ENCODE measurements at places on chromosomes 7 and 10. TPM values are rescaled to one million over a fixed set of nuclear protein-coding genes. Genes with fewer than 3 reads are reported as not detected.

GRCh38 chr7:50214126-50214670 lies 90.3 kb upstream of the IKZF1 start:
- DNase-seq = no peak
- H3K27ac ChIP-seq = no peak overlapping the region
- H3K4me1 ChIP-seq = no peaks in the 10 kb centered on the region
- no peaks in the 10 kb centered on the region for H3K36me3 ChIP-seq
- H3K4me3 ChIP-seq = no peak overlapping the region

DNA sequence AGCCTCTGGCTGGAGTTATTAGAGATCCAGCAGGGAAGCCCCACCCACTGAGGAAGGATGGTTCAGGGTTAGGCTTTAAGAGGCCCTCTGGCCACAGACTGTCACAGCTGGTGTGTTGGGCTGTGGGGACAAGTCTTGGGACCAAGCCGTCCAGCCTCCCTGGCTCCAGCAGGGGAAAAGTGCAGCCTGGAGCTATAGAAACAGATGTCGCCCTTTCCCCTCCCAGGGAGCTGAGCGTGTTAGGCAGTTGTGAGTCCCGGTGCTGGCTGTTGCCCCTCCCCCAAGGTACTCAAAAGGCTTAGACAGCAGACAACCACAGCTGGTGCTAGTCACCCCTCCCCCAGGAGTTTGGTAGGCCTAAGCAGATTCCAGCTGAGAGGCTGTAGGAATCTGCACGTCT lies 143.4 kb downstream of the TMEM168 start:
- H3K27ac ChIP-seq = no peak overlapping the region
- no peak for DNase-seq
- H3K36me3 ChIP-seq = no peaks in the 10 kb centered on the region
- no peaks in the 10 kb centered on the region for H3K27me3 ChIP-seq

DNA sequence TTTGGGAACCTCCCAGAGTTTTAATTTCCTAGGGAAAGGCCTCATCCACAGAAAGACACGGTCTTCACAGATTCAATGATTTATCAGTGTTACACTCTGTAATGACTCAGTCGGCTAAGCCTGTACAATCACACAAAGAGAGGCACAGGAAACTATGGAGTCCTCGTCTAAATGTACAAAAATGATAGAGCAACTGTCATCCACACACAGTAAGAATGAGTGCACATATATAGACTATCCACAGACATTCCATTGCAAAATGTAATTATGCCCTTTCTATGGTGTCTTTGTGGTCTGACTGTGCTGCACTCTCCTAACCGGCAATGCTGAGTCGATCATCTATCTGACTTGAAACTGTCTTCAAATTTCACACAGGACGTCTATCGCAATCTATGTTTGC lies 3.5 kb upstream of the NAMPT start:
- no peaks in the 10 kb centered on the region for H3K27me3 ChIP-seq
- no peaks in the 10 kb centered on the region for H3K36me3 ChIP-seq

DNA sequence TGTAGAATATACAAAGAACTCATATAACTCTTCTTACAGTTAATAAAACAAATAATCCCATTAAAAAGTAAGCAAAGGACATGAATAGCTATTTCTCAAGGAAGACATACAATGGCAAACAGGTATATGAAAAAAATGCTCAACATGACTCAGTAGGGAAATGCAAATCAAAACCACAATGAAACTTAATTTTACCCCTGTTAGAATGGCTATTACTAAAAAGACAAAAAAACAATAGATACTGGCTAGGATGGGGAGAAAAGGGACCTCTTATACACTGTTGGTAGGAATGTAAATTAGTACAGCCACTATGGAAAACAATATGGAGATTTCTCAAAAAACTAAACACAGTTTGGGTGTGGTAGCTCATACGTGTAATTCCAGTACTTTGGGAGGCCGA lies 37.8 kb downstream of the HERPUD2 start:
- H3K36me3 ChIP-seq = peaks cover 26% of the 10 kb centered on the region
- DNase-seq = no peak
- H3K4me1 ChIP-seq = no peaks in the 10 kb centered on the region
- H3K4me3 ChIP-seq = no peak overlapping the region
- no peaks in the 10 kb centered on the region for H3K27me3 ChIP-seq

DNA sequence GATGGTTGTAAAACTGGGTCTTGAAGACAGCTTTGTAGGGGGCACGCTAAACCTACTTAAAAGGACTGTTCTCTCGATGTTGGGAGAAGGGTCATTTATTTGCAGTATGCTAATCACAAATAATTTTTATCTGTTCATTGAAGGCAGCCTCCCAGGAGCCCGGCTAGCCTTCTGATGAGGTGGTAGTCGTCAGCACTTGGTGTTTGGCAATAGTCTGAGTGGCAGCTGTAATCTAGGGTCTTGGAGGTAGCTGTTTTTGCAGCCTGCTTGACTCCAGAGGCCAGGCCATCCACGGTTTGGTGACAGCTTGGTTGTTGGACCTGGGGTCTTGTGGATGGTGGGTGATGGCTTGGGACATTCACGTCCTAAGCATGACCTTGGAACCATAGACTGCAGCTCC lies 2.2 kb downstream of the GTF2IRD1 start:
- no peaks in the 10 kb centered on the region for H3K36me3 ChIP-seq
- DNase-seq = peak; percentile 69
- H3K27me3 ChIP-seq = no peaks in the 10 kb centered on the region

- no peak overlapping the region for H3K4me3 ChIP-seq
- no peak for DNase-seq
- H3K36me3 ChIP-seq = no peaks in the 10 kb centered on the region
- H3K27me3 ChIP-seq = peaks cover 4% of the 10 kb centered on the region
- no peaks in the 10 kb centered on the region for H3K4me1 ChIP-seq
Measured at GRCh38 chr10:131790021-131790420, 110.8 kb upstream of the PPP2R2D start.

GRCh38 chr7:102008535-102009262 lies 191.3 kb downstream of the CUX1 start:
- H3K4me1 ChIP-seq = no peaks in the 10 kb centered on the region
- H3K27me3 ChIP-seq = no peaks in the 10 kb centered on the region
- H3K4me3 ChIP-seq = no peak overlapping the region
- no peak for DNase-seq
- H3K27ac ChIP-seq = no peak overlapping the region

- no peak for DNase-seq
- no peaks in the 10 kb centered on the region for H3K27me3 ChIP-seq
Measured at GRCh38 chr10:34185998-34186397, 629.1 kb downstream of the PARD3 start.

DNA sequence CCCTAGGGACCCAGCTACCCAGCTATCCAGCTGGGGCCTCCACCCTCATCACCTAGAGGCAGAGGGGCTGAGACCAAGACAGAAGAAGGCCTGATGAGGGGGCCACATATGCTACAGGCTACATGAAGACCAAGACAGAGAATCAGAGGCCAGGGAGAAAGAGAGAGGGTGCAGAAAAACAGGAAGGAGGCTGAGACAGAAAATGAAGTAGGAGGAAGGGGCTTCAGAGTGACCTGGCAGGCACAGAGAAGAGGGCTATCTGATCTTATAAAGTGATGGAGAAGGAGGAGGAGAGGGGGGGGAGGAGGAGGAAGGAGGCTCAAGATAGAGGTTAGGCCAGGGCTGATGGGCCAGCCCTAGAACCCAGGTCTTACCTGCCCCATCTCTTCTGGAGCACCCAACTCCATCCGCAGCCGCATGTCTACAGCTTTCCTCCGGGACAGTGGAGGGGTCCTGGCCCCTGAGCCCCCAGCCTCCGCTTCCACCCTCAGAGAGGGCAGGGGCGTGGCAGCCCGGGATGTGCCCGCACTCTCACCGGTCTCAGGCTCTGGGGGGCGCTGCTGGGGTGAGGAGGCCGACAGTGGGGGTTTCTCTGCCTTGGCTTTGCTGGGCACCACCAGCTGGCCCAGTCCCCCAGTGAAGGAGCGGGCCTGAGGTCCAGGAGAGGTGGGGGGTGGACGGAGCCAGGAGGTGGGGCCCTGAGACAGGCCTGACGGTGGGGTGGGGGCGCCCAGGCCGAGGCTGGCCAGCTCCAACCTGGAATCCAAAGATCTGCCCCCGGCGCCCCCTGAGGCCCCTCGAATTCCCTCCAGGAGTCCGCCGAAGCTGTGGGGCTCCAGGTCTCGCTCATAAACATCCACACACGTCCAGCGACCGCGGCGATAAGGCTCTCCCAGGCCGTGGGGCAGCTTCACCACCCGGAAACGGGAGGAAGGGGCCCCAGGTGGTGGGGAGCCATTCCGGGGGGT lies 1.8 kb downstream of the TSC22D4 start:
- H3K36me3 ChIP-seq = peaks cover 17% of the 10 kb centered on the region
- no peaks in the 10 kb centered on the region for H3K27me3 ChIP-seq
- H3K4me1 ChIP-seq = peaks cover 64% of the 10 kb centered on the region
- DNase-seq = no peak
- H3K4me3 ChIP-seq = peak overlapping the region; percentile 72

- no peak overlapping the region for H3K4me3 ChIP-seq
- no peaks in the 10 kb centered on the region for H3K4me1 ChIP-seq
- H3K36me3 ChIP-seq = no peaks in the 10 kb centered on the region
- no peak for DNase-seq
- no peak overlapping the region for H3K27ac ChIP-seq
Measured at GRCh38 chr10:63994371-63994770, 473.2 kb downstream of the REEP3 start.

DNA sequence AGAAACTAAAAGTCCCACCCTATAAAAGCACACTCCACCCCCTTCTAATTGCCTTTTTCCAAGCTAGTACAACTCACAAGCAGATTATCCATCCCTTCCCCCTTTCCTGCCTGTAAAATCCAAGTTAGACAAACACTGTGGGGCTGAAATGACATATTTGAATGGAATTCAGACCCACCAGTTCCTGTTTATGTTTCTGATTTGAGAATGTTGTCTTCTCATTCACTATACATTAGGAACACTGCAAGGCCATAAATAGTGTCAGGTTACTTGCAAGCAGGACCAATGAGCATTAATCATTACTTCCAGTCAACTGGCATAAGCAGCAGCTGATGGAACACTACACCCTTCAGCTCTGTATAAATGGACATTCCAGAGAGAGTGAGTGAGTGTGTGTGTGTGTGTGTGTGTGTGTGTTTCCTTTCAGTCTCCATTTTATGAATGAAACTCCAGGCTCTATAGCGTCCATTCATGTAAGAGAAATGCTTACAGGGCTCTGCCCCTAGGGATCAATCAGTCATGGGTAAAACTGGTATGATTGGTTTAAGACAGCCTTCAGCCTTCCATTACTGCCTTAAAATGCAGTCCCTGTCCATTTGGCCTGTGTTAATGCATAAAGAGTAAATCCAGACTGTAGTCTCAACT lies 69.3 kb downstream of the ETV1 start:
- no peaks in the 10 kb centered on the region for H3K36me3 ChIP-seq
- DNase-seq = peak; percentile 37
- no peaks in the 10 kb centered on the region for H3K4me1 ChIP-seq
- H3K27ac ChIP-seq = no peak overlapping the region
- H3K4me3 ChIP-seq = no peak overlapping the region

DNA sequence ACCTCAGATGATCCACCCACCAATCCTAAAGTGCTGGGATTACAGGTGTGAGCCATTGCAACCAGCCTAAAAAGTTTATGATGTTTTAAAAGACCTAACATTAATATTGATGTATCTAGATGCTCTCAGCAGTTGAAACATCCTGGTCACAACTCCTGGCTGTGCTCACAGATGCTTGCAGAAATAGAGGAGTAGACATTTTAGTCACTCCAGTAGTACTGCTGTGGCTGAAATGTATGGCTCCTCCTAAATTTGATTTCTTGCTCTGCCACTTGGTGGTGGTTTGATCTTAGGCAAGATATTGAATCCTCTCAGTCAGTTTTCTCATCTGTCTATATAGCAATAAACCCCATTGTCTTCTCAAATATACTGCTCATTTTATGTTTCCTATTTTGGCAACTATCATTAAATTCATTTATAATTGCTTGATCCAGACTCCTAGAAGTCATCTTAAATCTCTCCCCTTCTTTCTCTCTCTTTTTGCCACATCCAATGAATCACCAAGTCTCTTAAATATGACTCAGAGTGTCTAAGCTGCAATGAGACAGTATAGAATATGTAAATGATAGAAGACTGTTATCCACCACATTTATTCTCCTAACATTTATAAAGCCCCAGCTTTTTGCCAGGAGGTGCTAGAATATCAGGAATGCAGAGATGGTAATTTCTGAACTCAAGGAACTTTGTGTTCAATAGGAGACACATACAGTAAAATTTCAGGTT lies 78.1 kb upstream of the NRBF2 start:
- H3K36me3 ChIP-seq = no peaks in the 10 kb centered on the region
- H3K4me3 ChIP-seq = no peak overlapping the region
- H3K4me1 ChIP-seq = no peaks in the 10 kb centered on the region
- DNase-seq = no peak

- no peak overlapping the region for H3K27ac ChIP-seq
- DNase-seq = no peak
- peaks cover 14% of the 10 kb centered on the region for H3K27me3 ChIP-seq
- no peak overlapping the region for H3K4me3 ChIP-seq
- H3K36me3 ChIP-seq = no peaks in the 10 kb centered on the region
Measured at GRCh38 chr10:101769541-101770180, 6.3 kb downstream of the FGF8 start.

- H3K27ac ChIP-seq = peak overlapping the region; percentile 28
- H3K36me3 ChIP-seq = peaks cover 3% of the 10 kb centered on the region
- peak; percentile 90 for DNase-seq
- no peaks in the 10 kb centered on the region for H3K27me3 ChIP-seq
- H3K4me1 ChIP-seq = peaks cover 46% of the 10 kb centered on the region
Measured at GRCh38 chr10:119270762-119271366, 63.5 kb downstream of the GRK5 start.

DNA sequence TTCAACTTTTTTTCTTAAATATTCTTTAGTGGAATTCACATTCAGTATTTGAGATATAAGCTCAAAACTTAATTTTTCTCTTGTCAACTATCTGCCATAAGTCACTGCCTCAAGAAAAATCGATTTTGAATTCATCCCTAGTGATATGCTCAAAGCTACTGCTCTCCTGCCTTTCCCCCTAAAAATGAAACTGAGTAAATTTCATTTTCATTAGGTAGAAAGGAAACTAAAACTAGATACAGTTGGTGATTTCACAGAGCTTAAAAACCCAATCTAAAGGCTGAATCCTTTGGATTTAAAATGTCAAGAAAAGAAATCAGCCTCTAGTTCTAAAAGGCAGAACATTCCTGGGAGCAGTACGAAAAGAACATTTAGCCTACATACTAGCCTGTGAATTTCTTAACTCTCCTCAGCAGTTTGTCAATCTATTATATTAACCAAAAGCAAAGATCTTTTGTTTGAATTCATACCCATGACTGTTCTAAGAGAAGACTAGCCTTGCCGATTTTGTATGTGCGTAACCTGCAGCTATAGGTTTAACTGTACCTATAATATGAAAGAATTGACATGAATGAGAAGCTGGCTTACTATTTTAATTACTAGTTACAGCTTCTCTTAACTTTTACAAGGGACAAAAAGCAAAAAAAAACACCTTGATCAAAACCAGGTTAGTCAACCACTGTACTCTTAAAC lies 4.9 kb upstream of the FAM53B start:
- H3K4me1 ChIP-seq = peaks cover 3% of the 10 kb centered on the region
- H3K27ac ChIP-seq = no peak overlapping the region
- no peak for DNase-seq
- H3K36me3 ChIP-seq = peaks cover 23% of the 10 kb centered on the region
- H3K4me3 ChIP-seq = no peak overlapping the region

- no peak overlapping the region for H3K4me3 ChIP-seq
- no peaks in the 10 kb centered on the region for H3K36me3 ChIP-seq
- no peak overlapping the region for H3K27ac ChIP-seq
- no peak for DNase-seq
- H3K4me1 ChIP-seq = no peaks in the 10 kb centered on the region
Measured at GRCh38 chr7:155420116-155420515, 37.8 kb upstream of the EN2 start.

HACD1 gene
- 146 TPM for total RNA-seq

SLC26A3 gene
- total RNA-seq = not detected

NUTM2B gene
- total RNA-seq = 1.4 TPM

IDI2 gene
- 0.72 TPM for total RNA-seq

GPR26 gene
- total RNA-seq = not detected

CCDC146 gene
- total RNA-seq = 6.6 TPM

METTL27 gene
- total RNA-seq = not detected

KCND2 gene
- total RNA-seq = 0.24 TPM

FGFR2 gene
- total RNA-seq = 0.32 TPM

CLDN4 gene
- total RNA-seq = not detected

Data from heart left ventricle (tissue), 16 donors.